AG08395 (cell line): ENCODE measurements at places on chromosomes 12 and 14.

DNA sequence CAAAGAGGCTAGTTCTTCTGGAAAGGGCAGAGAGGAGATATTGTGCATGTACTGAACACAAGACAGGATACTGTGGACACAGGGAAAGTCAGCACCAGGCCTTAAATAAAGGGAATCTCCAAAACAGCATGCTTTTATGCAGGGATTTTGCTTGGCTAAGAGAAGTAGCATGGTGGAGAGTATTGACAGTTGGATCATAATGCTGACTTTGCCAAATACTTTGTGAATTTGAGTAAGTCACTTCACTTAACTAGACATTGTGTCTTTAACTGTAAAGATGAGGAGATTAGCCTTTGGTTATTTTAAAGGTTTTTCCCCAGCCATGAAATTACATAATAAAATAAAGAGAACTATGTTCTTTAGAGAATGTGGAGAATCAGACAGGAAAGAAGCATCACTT is 24.5 kb downstream of the GALNT8 start:
- no peak for DNase-seq

GRCh38 chr12:3945671-3946070 is 72.5 kb upstream of the PARP11 start:
- no peak for DNase-seq

DNA sequence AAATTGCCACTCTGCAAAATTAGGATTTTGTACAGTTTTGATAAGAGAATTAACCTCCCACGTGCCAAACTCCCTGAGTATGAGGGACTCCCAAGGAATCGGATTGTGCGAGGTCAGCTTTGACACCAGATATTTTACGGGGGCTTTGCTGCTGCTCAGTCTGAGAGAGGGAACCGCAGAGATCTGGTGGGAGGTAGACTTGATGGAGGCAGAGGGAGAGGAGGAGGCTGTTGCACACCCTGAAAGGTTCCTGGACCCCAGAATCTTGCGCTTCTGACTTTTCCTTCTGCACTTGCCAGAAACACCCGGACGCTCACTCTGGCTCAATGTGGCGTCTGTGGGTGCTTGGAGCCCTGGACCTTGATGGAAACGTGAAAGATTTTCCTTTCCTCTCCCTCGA is 83.9 kb downstream of the PAPOLA start:
- DNase-seq, result no peak

DNA sequence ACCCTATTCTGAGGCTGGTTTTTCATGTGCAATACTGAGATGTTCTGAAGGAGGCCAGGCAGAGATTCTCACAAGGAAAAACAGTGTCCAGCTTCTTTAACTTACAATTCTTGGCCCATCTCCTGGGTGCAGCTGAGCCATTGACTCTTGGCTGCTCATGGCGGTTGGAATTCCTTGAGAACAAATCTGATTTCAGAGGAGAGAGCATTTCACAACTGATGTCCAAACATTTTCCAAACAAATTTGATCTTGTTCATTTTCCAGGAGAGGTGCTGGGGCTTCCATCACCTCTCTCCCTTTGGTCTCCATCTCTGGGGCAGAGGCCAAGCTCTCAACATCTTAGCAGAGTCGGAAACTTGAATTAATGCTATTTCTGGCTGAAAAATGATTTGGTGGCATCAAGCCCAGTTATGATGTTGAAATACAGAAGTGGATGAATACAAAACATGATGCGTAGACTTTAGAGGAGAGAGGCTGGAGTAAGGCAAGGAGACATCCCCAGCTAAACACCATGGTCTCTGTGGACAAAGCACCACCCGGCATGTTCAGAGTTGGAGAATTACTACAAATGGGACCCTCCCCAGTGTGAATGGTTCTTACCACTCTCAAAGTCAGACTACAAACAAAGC is 593.0 kb downstream of the VRK1 start:
- no peak for DNase-seq

- no peak for DNase-seq
Observed at GRCh38 chr12:45122768-45123380, 72.0 kb upstream of the DBX2 start.

GRCh38 chr12:40068416-40068815 is 37.5 kb downstream of the SLC2A13 start:
- no peak for DNase-seq

- peak; percentile 66 for DNase-seq
Observed at GRCh38 chr12:50390316-50390741, 6.1 kb downstream of the FAM186A start.

GRCh38 chr12:106094304-106094703 is 44.5 kb downstream of the NUAK1 start:
- no peak for DNase-seq

GRCh38 chr12:47910486-47910885 is 5.7 kb upstream of the VDR start:
- DNase-seq, result peak; percentile 59

GRCh38 chr12:15532364-15532977 is 210.2 kb downstream of the PTPRO start:
- peak; percentile 77 for DNase-seq

DNA sequence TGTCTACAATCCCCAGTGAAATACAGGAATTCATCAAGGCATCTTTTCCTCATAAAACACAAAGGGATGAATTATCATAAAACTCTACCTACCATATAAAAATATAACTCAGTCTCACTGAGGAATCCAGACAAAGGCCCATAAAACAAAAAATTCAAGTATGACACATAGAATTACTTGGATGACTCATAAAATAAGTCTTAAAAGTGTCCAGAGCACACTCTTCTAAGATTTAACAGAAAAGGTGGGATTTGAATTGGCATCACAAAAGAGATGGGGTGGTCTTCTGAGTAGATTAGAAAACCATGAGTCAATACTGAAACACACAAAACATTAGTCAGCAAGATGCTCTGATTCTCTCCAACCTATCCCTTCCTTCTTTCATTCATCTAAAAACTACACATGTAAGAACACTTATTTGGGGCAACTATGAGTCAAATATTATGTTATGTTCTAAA is 202.7 kb upstream of the GARIN6 start:
- DNase-seq, result peak; percentile 3

DNA sequence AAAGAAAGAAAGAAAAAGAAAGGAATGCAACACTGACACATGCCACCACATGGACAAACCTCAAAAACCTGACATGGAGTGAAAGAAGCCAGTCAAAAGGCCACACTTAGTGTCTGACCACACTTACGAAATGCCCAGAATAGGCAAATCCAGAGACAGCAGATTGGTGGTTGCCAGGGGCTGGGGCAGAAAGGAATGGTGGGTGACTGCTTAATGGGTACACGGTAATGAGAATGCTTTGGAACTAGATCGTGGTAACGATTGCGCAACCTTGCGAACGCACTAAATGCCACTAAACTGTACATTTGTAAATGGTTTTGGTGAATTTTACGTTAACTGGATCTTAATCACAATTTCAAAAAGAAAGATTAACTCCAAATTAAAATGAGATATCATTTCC is 39.5 kb downstream of the SCARB1 start:
- no peak for DNase-seq

GRCh38 chr12:104667139-104667538 is 210.4 kb downstream of the CHST11 start:
- no peak for DNase-seq
